ENCODE measurements at places on chromosomes 12 and 14.

DNA sequence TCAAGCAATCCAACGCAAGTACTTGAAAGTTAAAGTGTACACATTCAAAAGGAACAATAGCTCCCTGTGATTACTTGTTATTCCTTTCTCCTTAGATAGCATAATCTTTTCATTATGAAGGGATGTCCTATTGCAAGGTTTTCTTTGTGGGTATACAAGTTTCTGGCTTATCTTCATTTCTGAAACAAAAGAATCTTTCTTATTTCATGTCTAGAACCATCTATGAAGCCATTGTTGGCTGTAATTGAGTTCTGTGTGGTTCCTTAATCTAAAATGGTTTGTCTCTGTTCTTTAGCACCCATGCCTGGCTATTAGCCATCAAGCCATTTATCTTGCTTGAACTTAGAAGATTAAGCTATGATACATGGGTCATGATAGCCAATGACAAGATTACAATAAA lies 95.0 kb downstream of the VEZT start:
- no peak for DNase-seq

DNA sequence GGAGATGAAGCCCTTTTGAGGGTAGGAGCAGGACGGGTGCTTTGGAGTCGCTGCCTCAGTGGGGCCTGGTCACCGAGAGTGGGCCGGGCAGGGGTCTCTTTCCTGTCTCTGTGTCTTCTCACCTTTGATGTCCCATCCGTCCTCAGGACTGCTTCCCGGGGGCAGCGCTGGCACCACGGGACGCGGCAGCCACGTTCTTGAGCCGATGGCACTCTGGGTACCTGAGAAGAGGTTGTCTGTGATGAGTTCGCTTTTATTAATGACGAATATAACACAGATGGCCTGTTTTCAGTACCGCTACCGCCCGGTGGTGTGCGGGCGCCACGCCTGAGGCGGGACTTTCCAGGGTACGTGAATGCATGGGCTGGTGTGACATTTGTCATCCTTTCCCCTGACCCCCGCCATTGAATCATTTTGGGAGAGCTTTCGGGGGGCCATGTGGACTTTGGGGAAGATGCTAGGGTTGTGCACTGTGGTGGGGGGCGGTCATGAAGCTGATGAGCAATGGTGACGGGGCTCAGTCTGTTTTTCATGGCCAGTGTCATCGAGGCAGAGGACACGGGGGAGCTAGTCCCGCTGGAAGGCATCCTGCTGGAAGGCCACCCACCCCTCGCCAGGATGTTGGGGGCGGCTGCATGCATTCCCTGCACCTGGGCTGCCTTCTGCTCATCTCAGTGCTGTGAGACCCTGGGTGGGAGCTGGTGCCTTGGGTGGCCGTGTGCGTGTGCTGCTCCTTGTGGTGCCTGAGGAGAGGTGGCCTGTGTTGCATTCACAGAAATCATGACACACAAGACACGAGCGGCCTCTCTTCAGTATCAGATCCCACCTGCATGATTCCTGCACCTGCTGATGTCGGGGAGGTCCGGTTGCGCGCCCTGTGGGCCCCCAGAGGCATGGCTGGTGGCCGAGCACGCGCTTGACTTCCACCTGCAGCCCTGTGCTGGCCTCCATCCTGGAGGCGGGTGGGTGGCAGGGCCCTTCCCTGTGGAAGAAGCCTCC lies 162.5 kb upstream of the RTL1 start:
- no peak for DNase-seq

GRCh38 chr12:122012184-122012583 lies 9.5 kb upstream of the BCL7A start:
- DNase-seq, result no peak

DNA sequence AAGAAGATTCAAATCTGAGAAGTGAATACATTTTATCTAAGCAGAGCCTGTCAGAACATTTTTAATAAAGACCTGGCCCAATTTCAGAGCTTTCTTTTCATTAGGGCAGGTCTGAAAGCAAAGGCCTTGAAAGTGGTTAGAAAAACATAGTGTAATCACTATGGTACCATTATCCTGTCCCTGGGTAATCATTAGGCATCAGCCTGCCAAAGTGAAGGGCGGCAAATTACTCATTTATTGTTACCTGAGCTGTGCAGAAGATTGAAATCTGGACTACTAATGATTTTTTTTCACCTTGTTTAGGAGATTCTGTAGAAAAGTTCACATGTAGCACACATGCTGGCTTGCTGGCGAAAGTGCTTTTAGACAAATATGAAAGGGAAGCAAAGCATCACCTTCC lies 92.6 kb upstream of the PRKD1 start:
- DNase-seq, result no peak

GRCh38 chr12:13692332-13692731 lies 289.1 kb downstream of the GRIN2B start:
- DNase-seq, result no peak

- no peak for DNase-seq
These were observed 978.4 kb downstream of the BCL11B start for GRCh38 chr14:98293576-98293975.

GRCh38 chr14:21072781-21073339 lies 2.8 kb downstream of the ARHGEF40 start:
- no peak for DNase-seq

GRCh38 chr14:64993266-64993930 lies 6.7 kb downstream of the FNTB start:
- no peak for DNase-seq

DNA sequence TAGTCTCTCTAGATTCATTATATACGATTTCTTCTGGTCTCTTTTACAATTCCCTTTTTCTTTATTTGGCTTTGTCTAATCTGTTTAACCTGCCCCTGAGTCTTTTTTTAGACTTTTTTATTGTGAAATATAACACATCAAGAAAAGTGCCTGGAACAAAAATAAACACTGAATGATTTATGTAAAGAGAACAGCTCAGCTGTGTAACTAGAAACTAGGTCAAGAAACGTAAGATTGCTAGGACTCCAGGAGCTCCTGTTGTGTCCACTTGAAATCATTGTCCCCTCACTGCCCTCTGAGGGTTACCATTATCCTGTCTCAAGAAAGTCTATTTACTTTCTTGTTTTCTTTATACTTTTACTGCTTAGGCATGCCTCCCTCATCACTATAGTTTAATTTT lies 23.1 kb downstream of the EXD2 start:
- no peak for DNase-seq

DNA sequence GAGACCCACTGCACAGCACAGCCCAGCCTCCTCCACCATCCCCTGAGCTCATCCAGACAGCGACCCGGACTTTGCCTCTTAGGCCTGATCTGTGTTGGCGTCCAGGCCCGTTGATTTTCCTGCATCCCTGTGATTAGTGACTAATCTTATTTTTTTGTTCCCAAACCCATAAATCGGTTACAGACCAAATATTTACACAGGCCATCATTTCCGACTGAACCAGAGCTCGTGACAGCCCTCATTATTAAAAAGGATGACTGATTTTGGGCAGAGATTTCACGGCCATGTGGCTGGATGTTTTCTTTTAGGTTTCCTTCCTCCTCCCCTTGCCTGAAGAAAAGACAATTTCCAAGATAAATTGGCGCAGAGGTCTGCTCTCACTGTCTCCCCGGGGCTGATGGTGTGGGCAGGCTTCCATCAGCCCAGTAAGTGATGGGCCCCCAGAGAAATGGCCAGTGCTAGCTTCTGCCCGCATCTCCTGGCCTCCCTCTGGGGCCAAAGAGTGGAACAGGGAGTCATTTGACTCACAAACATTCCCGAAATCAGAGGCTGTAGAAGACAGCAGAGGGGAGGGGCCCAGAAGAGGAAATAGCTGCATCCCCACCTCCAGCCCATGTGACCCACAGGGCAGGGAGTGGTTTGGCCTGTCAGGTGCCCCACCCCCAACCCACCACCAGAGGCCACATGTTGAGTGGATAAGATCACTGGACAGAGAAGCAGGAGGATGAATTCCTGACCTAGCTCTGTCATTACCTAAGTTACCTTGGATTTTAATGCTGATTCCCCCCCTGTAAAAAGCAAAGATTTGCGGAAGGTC lies 283.5 kb downstream of the KSR2 start:
- no peak for DNase-seq

GRCh38 chr14:72485695-72486094 lies 408.2 kb downstream of the DPF3 start:
- no peak for DNase-seq

DNA sequence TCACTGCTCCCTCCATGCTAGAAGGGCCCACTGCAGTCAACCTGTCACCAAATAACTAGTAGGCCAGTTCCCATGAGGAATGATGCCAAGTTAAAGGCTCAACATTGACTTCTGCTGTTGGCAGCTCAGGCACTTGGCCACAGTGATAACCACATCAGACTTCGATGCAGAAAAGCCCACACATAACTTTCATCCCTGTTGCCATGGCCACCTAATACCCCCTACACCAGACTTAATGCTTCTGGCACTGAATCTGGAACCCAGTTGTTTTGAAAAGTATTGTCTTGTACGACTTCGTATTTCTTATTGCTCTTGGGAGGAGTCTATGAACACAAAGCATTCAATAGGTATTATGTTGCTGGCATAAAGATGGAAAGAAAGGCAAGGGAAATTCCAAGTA lies 44.3 kb upstream of the HELB start:
- DNase-seq, result no peak

GRCh38 chr14:103520657-103521437 lies 1.8 kb downstream of the CKB start:
- no peak for DNase-seq

GRCh38 chr12:110234755-110235154 lies 46.3 kb upstream of the ATP2A2 start:
- DNase-seq, result no peak

DNA sequence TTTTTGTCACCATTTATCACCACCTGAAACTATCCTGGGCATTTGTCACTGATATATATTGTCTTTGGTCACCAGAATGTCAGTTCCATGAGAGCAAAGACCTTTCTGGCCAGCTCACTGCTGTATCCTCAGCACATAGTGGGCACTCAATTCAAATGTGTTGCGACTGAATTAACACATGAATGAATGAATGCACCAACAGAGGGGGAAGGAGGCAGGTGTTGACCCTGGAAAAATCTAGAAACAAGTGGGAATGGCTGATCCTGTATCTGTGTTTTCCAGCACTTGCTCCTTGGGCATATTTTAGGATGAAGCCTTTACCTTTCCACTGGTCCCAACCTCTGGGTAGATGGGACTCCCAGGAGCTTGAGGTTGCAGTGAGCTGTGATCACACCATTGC lies 3.4 kb upstream of the NCOR2 start:
- no peak for DNase-seq

GRCh38 chr14:92459950-92460421 lies 53.6 kb upstream of the RIN3 start:
- no peak for DNase-seq

DNA sequence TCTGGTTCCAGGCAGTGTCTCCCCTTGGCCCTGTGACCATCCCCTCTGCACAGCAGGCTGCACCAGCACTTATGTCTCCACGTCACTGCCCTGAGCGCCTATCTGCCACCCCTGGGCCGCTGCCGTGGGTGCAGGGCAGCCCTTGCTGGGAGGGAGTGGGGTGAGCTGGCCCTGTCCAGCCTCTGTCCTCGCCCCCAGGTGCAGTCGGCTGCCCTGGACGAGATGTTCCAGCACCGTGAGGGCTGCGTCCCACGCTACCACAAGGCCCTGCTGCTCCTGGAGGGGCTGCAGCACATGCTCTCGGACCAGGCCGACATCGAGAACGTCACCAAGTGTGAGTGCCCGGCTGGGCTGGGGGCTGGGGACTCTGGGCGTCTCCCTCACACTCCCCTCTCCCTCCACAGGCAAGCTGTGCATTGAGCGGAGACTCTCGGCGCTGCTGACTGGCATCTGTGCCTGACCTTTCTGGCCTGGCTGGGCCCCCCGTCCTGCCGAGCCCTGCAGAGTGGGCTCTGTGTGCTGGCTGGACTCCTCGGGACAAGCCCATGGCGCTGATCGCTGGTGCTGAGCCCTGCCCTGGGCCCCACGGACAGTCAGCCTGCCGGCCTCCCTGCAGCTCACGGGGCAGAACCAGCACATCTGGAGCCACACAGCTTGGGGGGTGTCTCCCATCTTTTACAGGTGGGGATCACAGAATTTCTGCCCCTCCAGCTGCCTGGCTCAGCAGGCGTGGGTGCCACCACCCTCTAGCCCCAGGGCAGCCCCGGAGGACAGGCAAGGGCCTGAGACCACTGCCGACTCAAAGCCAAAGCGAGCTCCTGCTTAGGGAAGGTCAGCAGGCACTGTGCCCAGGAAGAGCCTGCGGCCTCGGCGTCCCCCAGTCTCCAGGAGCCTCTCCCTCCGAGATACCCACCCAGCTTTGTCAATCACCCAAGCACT lies 7.9 kb upstream of the PUS1 start:
- no peak for DNase-seq

DNA sequence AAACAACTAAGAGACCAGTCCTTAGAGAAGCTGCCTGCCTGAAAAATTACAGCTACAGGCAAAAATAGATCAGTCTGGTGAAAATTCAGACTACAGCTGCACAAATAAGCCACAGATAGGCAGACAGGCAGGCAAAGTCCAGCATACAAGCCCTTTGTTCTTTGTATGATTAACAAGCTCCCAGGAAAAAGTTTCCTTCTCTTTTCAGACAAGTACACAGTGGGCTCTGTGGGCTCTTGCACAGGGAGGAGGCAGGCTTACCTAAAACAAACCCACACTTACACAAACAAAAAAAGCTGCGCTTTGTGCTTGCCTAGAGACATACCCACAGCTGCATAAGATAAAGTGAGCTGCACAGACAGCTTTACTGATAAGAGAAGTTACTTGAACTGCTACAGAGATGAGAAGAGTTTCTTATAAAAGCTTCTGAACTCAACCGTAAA lies 7.7 kb downstream of the OR6C68 start:
- DNase-seq, result no peak

- no peak for DNase-seq
These were observed 42.1 kb downstream of the ATL1 start for GRCh38 chr14:50602035-50602434.

DNA sequence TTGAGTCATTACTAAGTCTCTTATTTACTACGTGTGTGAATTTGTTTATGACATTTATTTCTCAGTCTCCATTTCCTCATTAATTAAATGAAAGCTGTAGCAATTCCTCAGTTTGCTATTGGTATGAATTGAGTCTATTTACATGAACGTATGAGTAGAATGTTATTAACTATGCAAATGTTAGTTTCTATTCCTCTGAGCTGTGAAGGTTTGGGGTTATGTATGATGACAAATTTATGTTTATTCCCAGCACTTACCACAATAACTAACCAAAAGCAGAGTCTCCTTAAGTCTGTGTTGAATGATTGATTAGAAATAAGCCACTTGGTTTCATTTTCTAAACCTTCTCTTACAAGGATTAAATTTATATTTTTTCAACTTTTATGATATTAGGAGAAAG lies 1340.9 kb downstream of the FSCB start:
- no peak for DNase-seq

GRCh38 chr14:75886636-75887348 lies 95.0 kb downstream of the TGFB3 start:
- no peak for DNase-seq
